ENCODE measurements at places on chromosomes 1 and 21.

GRCh38 chr1:48697066-48697707, 79.5 kb downstream of the BEND5 start:
- DNase-seq, result peak; percentile 62

GRCh38 chr21:25539606-25540005, 67.7 kb downstream of the MRPL39 start:
- no peak for DNase-seq

DNA sequence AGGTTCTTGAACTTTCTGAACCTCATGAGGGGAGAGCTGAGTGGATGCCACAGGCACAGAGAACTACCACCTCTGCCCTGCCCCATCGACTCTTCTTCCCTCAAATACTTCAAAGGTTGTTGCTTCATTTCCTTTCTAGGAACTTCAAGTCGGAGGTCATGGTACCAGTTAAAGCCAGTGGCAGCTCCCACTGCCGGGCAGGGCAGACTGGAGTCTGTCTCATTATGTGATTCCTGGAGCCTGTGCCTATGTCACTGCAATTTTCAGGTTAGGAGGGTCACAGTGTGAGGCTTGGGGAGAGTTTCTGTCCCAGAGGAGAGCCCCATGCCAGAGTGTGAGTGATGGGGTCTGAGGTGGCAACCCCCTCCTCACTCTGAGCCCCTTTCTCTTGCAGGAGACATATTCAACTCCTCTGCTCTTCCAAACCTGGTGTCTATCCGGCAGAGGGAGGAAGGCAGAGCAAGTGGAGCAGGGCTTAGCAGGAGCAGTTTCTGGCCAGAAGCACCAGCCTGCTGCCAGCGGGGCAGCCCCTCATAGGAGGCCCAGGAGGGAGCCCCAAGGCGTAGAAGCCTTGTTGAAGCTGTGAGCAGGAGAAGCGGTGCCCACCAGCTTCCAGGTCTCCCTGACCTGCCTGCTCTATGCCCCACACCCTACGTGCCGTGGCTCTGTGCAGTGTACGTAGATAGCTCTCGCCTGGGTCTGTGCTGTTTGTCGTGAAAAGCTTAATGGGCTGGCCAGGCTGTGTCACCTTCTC, 29.3 kb downstream of the CAMK1G start:
- peak; percentile 32 for DNase-seq

DNA sequence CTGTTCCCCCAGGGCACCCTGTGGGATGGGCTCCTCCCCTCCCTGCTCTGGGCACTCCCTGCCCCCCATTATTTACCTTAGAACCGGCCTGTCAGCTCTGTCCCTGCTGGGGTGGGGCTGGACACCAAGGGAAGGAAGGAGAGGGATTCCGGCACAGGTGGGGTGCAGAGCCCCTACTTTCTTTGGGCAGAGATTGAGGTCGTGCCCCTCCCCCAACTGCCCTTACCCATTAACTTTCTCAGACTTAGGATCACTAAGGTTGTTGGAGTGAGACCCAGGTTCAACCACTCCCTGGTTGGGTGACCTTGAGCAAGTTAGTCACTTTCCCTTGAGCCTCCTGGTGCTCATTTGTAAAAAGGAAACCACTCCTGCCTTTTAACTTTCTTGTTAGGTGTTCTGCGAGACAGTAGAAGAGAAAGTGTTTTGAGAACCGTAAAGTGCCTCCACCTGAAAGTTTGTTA, 57.0 kb upstream of the SYNC start:
- no peak for DNase-seq

DNA sequence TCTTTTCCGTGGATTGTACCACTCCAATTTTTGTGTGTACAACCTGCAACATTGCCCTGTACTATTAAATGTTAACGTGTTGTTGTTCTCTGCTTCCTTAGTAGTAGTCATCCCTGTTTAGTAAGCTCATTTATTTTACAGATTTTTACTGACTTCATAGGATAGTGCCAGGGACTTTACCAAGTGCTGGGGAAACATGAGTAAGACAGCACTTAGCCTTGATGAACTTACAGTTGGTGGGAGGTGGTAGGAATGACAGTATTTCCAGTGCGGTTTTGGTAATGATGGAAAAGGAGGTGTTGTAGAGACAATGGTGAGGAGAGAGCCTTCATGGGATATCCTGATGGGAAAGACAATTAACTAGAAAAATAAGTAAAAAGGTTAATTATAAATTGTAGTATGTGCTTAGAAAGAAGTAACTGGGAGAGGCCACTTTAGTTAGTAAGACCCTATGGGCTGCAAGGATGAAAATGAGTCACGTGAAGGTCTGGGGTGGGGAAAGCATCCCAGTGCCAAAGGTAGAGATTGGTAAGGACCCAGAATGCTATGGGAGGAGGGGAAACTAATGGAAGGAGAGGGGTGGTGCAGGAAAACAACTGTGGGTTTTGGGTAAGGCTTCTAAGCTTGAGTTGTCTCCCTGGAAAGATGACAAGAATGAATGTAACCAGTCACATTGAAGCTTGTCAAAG, 1.7 kb downstream of the RLF start:
- DNase-seq, result peak; percentile 66

DNA sequence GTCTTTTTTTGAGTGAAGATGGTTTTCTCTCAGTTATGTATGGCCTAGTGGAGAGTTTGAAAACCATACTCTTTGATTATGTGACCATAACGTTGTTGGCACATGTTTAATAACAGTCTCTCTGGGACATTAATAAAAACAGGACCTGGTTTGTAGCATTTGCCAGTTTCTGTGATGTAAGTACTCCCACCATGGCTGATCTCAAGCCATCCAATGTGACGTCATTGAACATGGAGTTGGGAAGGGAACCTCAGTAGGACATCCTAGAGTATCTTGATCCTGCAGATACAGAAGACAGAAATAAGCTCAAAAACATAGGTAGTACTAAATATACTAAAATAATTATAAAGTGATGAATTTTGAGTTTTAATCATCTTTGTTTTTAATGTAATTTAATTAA, 107.0 kb downstream of the ACTL8 start:
- no peak for DNase-seq

GRCh38 chr1:86201311-86201710, 44.7 kb upstream of the COL24A1 start:
- no peak for DNase-seq

- no peak for DNase-seq
Measured at GRCh38 chr1:58994664-58995063, 210.8 kb upstream of the JUN start.

DNA sequence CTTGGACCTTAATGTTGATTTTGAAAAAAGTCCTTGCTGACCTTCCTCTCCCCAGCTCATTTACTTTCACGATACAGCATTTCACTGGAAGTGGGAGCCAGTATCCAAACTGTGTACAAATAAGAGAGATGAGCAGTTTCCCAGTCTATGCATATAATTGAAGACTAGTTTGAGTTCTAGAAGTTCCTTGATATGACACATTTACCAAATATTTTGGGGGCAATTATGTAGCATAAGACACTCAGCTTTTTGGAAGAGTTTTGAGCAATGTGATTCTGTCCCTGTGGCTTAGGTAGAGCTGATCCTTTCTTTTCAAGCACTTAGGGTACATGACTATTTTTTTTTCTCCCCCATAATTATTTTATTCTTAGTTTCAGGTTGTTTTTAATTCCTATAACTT, 26.4 kb downstream of the GIPC2 start:
- DNase-seq, result no peak

- peak; percentile 32 for DNase-seq
Measured at GRCh38 chr1:44571712-44572571, 102.3 kb downstream of the TMEM53 start.

DNA sequence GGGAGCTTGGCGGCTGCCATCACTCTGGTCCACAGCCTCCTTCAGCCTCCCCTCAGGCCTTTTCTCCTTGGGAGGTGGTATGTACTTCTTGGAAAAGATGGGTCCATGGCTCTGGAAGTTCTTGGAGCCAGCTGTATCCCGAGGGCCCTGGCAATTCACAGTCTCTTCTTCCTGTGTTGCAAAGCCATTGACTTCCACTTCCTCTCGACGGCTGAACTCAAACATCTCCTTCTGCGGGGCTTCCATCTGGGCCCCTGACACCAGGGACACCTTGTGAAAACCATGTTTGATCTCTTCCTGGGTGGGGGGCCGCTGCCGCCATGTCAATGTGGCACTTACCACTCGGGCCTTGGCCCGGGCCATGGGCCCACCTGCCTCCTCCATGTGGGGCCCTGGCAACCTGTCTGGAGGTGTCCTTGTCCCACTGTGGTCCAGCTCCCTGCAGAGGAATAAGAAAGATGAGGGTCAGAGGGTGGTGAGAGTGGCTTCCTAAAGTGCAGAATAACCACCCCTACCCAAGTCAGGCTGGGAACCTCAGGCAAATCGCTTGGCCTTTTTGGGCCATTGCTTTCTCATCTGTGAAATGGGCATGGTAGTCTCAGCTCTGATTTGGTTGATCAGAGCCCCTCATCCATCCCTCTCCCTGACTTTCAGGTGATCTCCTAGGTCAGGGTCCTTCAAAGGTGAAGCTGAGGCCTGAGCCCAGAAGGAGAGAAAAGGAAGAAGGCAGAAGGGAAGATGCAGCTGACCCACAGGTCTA, 7.5 kb downstream of the CRYBG2 start:
- peak; percentile 20 for DNase-seq

GRCh38 chr1:23249787-23250454, 32.6 kb upstream of the HTR1D start:
- DNase-seq, result no peak
